ENCODE measurements at places on chromosomes 3 and 15. TPM values are rescaled to one million over a fixed set of nuclear protein-coding genes. Genes with fewer than 3 reads are reported as not detected.

- H3K27ac ChIP-seq, result no peak overlapping the region
- no peaks in the 10 kb centered on the region for H3K4me1 ChIP-seq
- no peaks in the 10 kb centered on the region for H3K27me3 ChIP-seq
- no peak overlapping the region for H3K4me3 ChIP-seq
These were observed 189.4 kb upstream of the CHRNA7 start for GRCh38 chr15:31840849-31841476.

DAZL gene
- 0.16 TPM for polyA plus RNA-seq

DNA sequence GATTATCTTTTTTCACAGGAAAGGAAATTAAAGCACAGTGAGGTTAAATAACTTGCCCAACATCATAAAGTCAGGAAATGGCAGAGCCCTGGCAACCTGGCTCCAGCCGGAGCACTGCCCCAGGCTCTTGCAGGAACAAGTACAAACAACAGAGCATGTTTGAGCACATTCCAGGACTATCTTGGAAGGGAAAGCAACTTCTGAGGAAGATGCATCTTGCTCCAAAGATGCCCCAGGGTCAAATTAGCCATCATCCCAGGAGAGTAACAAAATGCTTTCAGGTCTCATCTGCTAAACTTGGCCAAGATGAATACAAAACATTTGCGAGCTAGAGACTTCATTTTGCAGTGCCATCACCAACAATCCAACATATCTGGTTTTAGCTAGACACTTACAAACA lies 162.4 kb upstream of the LRRN1 start:
- no peaks in the 10 kb centered on the region for H3K4me1 ChIP-seq
- no peak for DNase-seq

GRCh38 chr3:109532257-109533216 lies 195.2 kb upstream of the DPPA4 start:
- H3K4me1 ChIP-seq, result no peaks in the 10 kb centered on the region
- no peak overlapping the region for H3K27ac ChIP-seq
- H3K4me3 ChIP-seq, result no peak overlapping the region
- no peaks in the 10 kb centered on the region for H3K27me3 ChIP-seq

FILIP1L gene
- polyA plus RNA-seq, result 78.7 TPM

DNA sequence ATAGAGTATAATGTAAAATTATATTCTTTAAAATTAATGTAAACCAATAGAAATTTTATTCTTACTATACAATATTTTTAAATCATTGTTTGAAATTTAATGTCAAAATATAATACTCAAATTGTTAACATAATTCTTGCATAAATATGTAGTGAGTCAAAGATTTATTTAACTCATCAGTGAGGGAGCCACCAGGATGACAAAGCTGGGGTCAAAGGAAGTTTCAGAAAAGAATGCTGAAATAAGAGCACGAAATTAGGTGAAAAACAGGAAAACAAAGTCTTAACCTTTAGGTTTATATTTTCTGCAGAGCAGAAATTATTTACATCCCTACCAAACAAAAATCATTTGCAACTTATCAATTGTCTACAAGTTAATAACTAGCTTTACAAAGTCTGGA lies 74.1 kb downstream of the DIPK2A start:
- H3K27ac ChIP-seq, result no peak overlapping the region
- H3K27me3 ChIP-seq, result no peaks in the 10 kb centered on the region
- H3K4me3 ChIP-seq, result no peak overlapping the region

- peaks cover 4% of the 10 kb centered on the region for H3K4me1 ChIP-seq
- H3K27me3 ChIP-seq, result no peaks in the 10 kb centered on the region
- no peak overlapping the region for H3K4me3 ChIP-seq
- no peaks in the 10 kb centered on the region for H3K36me3 ChIP-seq
- DNase-seq, result no peak
These were observed 216.1 kb downstream of the SLCO3A1 start for GRCh38 chr15:92069308-92070250.

FAM81A gene
- polyA plus RNA-seq, result 0.85 TPM

- H3K36me3 ChIP-seq, result no peaks in the 10 kb centered on the region
- H3K27ac ChIP-seq, result no peak overlapping the region
- no peak for DNase-seq
- peaks cover 41% of the 10 kb centered on the region for H3K4me1 ChIP-seq
These were observed 45.3 kb upstream of the VILL start for GRCh38 chr3:37945156-37945806.

- no peak overlapping the region for H3K27ac ChIP-seq
- H3K4me3 ChIP-seq, result no peak overlapping the region
- H3K4me1 ChIP-seq, result no peaks in the 10 kb centered on the region
- no peaks in the 10 kb centered on the region for H3K27me3 ChIP-seq
- H3K36me3 ChIP-seq, result no peaks in the 10 kb centered on the region
These were observed 642.4 kb downstream of the GOLGA6L6 start for GRCh38 chr15:19899021-19899824.

IQCH gene
- polyA plus RNA-seq, result 0.78 TPM

GOLGA6A gene
- 0.04 TPM for polyA plus RNA-seq

- no peak for DNase-seq
- H3K36me3 ChIP-seq, result no peaks in the 10 kb centered on the region
- H3K27me3 ChIP-seq, result no peaks in the 10 kb centered on the region
These were observed 203.9 kb downstream of the NEK10 start for GRCh38 chr3:27165321-27165721.

- no peak overlapping the region for H3K27ac ChIP-seq
- no peak overlapping the region for H3K4me3 ChIP-seq
- no peaks in the 10 kb centered on the region for H3K27me3 ChIP-seq
These were observed 895 bp downstream of the HYKK start for GRCh38 chr15:78508272-78508671.

- no peak overlapping the region for H3K4me3 ChIP-seq
- no peaks in the 10 kb centered on the region for H3K4me1 ChIP-seq
- H3K36me3 ChIP-seq, result no peaks in the 10 kb centered on the region
- no peaks in the 10 kb centered on the region for H3K27me3 ChIP-seq
- H3K27ac ChIP-seq, result no peak overlapping the region
These were observed 8.4 kb upstream of the DHX30 start for GRCh38 chr3:47794544-47794943.

Measured in ovary (tissue), 10 donors.